Esophagus squamous epithelium (tissue), 5 donors: ENCODE measurements at places on chromosomes 7 and 10.

- DNase-seq = no peak
Measured at GRCh38 chr10:62112300-62112699, 156.3 kb downstream of the RTKN2 start.

GRCh38 chr7:105309235-105310169 is 79.2 kb downstream of the SRPK2 start:
- no peak for DNase-seq

GRCh38 chr10:35135861-35136260 is 9.2 kb downstream of the CREM start:
- DNase-seq = no peak

DNA sequence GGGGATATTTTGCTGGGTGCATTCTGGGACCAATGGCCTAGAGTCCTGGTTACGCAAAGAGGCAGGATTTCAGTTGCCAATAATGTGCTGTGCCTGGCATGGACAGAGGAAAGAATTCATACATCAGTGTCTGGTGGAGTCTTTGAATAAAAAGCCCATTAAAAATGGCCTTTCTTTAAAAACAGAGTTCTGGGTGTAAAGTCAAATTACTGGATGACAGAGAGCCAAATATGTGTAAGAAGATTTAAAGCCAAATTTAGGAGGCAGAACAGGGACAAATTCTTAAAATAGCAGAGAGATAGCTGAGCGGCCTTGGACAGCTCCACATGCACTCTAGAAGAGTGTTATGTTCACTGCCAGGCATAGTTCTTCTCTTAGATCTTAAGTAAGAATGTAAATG is 60.8 kb upstream of the MEOX2 start:
- no peak for DNase-seq

GRCh38 chr10:33833566-33833965 is 499.1 kb upstream of the NRP1 start:
- DNase-seq = no peak

DNA sequence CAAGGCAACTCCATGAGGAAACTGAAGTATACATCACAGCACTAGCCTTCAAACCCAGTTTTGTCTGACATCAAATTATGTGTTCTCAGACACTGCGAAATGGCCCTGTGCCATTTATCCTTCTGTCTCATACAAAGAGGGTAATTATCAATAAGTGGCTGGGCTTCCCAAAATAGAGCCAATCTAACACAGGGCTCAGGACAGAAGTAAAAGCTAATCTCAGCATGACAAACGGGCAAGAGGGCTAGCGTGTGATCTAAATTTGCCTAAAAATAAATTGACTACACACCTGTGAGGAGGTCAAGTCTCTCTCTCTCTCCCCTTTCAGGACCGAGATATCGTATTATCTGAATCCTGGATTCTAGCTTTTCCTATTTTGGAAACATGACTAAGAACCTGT is 67.2 kb downstream of the DGKB start:
- DNase-seq = no peak

- no peak for DNase-seq
Measured at GRCh38 chr7:76515999-76516443, 5.7 kb downstream of the UPK3B start.

GRCh38 chr10:47024046-47024322 is 112.8 kb downstream of the PTPN20 start:
- no peak for DNase-seq

GRCh38 chr7:116353647-116354046 is 143.3 kb downstream of the TES start:
- DNase-seq = no peak

- DNase-seq = no peak
Measured at GRCh38 chr7:80208700-80209099, 74.1 kb downstream of the GNAI1 start.

DNA sequence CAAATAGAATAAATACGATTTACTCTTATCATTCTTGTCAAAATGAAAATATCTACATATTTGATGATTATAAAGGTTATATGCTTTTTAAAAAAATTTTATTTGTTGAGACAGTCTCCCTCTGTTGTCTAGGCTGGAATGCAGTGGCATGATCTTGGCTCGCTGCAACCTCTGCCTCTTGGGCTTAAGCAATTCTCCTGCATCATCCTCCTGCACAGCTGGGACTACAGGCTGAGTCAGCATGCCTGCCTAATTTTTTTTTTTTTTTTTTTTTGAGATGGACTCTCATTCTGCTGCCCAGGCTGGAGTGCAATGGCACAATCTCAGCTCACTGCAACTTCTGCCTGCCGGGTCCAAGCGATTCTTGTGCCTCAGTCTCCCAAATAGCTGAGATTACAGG is 48.9 kb downstream of the PUS7 start:
- no peak for DNase-seq

DNA sequence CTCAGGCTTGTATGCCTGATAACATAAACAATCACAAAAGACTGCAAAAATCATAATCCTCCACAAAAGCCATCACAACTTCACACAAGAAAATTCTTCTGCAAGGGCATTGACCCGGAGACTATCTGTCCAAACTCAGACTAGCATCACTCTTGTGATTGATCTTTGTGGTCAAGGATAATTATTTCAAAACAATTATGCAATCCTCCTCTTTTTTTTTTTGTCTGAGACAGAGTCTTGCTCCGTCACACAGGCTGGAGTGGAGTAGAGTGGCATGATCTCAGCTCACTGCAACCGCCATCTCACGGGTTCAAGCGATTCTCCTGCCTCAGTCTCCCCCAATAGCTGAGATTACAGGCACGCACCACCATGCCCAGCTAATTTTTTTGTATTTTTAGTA is 22.2 kb downstream of the CDNF start:
- no peak for DNase-seq
